ENCODE measurements at places on chromosomes 13 and 19. TPM values are rescaled to one million over a fixed set of nuclear protein-coding genes. Genes with fewer than 3 reads are reported as not detected.

The PSPC1 gene
- total RNA-seq, result 42.7 TPM

The LRRC8E gene
- 5.7 TPM for total RNA-seq

The GNG7 gene
- 0.03 TPM for total RNA-seq

The POU4F1 gene
- 0.67 TPM for total RNA-seq

The NLRP7 gene
- total RNA-seq, result not detected

The PSG4 gene
- total RNA-seq, result 0.60 TPM

The SSBP4 gene
- total RNA-seq, result 53.7 TPM

The ZNF20 gene
- 0.25 TPM for total RNA-seq

The SIGLEC8 gene
- total RNA-seq, result not detected

The GSX1 gene
- total RNA-seq, result not detected

The OR4F17 gene
- not detected for total RNA-seq

The C19orf85 gene
- not detected for total RNA-seq

The SH2D3A gene
- total RNA-seq, result 15.4 TPM

The IL17D gene
- 1.6 TPM for total RNA-seq

The ZNF154 gene
- not detected for total RNA-seq

The VSTM2B gene
- total RNA-seq, result 0.09 TPM

The ZNF45 gene
- total RNA-seq, result 10.7 TPM

The NDUFA13 gene
- total RNA-seq, result 164 TPM

The ERICH4 gene
- total RNA-seq, result not detected

The DPF1 gene
- total RNA-seq, result 4.3 TPM

The NCR1 gene
- not detected for total RNA-seq

The MRI1 gene
- total RNA-seq, result 16.1 TPM

The KLK3 gene
- total RNA-seq, result not detected

The ZNF491 gene
- not detected for total RNA-seq

The ZNF835 gene
- not detected for total RNA-seq

The PCID2 gene
- total RNA-seq, result 39.3 TPM

The ELANE gene
- total RNA-seq, result not detected

The WTIP gene
- 33.4 TPM for total RNA-seq

Data from A549 treated with CORT108297 at 1 μM for 4 hours (cell line).